ENCODE measurements at places on chromosomes 6 and 20.
A peak's percentile ranks its signal among the peaks of the same experiment; 100 is the strongest.

DNA sequence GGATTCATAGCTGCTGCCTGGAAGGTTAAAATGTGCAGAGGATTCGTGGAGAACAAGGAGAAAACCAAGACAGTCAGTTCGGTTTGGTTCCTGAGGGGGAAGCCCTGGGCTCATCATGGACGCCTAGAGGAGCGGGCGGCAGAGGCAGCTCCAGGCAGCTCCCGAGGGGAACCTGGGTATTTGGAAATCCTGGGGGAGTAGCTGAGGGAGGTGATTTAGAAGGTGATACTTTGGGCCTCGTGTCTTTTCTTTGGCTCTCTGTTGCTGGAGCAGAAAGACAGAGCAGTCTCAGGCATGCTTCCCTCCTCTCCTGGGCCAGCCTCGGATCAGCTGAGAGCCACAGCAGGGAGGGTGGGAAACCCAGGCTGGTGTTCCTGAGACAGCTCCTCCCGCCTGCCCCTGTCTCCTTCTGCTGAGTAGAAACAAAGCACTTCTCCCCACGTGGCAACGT is 139.5 kb downstream of the DLL1 start:
- no peak for DNase-seq

- no peak for DNase-seq
These were observed 137.6 kb upstream of the ECI2 start for GRCh38 chr6:4272996-4273395.

DNA sequence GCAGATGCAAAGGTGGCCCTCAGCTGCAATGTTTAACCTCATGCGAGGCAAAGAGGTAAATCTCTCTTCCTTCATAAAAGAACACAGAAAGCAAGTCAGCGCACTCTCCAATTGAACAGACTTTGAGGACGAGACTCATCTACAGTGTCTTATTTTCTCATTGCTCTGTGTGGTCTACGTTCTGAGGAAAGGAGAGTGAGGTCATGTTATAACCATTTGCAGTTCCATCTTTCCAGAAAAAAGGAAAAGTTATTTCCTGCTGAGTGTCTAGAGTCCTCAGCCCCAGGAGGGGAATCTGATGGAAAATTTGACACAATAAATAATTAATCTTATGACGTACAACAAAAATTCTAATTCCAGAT is 35.6 kb upstream of the THBS2 start:
- DNase-seq: no peak

DNA sequence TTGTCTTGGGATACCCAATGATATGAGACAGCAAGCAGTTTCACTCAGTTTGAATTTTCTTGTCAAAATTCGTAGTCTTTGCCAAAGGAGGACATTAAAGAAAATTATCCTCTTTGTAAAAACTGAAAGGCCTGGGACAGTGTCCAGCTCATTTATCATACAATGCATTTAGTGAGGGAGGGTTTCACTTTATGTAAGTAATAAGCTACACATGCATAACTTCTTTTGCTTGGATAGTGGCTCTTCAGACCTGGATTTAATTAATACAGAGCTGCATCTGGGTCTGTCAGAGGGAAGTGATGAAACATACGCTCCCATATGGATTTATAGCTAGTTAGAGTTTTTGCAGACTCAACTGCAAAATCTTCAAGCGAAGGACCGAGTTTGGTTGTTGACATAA is 175.6 kb downstream of the PHACTR1 start:
- no peak for DNase-seq

GRCh38 chr6:153192943-153193885 is 62.1 kb upstream of the RGS17 start:
- no peak for DNase-seq

GRCh38 chr6:151730496-151730870 is 77.0 kb upstream of the ESR1 start:
- no peak for DNase-seq

- no peak for DNase-seq
These were observed 652.2 kb downstream of the QKI start for GRCh38 chr6:164066766-164067165.

GRCh38 chr20:12294678-12295077 is 377.0 kb downstream of the BTBD3 start:
- DNase-seq: no peak

DNA sequence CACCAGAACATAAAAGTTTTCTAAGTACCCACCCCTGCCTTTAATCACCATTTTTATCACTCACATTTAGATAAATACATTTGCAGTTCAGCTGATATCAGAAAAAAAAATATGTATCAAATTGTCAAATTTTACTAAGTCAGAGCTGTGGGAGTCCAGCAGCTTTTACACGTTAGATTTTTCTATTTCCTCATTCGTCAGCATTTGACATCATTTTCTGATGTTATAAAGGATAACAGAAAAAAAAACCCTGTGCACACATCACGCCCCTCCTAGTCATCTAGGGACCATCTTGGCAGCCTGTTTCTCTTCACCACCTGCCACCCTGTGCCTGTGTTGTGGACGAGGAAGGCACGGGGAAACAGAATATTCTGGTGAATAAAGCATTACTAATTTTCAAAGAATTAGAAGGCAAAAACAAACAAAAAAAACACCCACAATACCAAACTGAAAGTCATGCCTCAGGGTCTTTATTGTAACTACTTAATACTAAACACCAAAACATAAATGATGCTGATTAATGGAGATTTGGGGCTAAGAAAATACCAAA is 12.4 kb downstream of the B4GALT5 start:
- peak; percentile 76 for DNase-seq

DNA sequence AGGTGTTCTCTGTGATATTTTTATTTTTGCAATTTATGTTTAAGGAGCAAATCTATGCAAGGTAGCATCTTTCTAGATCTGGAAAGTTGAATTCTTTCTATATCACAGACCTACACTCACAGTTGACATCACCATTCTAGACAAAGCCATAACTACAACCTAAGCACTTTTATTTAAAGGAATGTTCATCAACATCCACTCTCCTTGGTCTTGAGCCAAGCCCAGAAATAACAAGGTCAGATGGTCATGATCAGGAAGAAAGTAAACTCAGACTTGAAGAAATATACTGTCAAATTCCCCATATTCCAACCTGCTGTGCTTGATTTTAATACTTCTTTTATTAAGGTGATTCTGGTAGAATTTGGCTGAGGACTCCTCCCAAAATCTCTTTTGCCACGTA is 32.2 kb downstream of the MMUT start:
- DNase-seq: no peak

GRCh38 chr6:20669571-20670314 is 135.5 kb downstream of the CDKAL1 start:
- DNase-seq: no peak

DNA sequence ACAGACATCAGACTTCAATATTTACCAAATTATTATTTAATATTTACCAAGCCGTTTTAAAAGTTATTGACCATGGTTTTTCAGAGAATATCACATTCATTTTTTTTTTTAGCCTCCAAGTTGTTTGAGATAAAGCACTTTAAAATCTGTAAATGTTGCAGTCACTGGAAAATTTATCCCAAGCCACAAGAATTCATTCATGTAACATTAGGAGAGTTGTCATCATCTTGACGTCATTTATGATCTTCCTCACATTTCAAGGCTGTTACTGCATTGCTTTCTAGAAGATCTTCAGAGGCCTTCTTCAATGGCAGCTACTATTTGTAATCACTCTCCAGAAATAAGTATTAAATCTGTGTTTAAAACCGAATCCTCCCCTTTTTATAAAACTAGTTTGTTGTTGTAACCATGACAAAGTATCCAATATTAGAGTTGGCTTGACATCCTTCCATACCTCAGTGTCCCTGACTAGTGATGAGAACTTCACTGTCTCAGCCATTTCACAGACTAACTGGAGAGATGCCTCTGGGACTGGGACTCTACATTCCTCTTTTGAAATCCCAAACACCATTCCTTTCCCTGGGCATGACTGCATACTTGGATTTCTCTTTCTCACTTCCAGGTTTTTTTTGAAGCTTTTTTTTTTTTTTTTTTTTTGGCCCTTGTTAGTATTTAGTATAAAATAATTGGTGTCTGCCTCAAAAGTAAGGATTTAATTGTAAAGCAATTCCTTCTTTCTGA is 100.1 kb downstream of the ZFAND3 start:
- no peak for DNase-seq

DNA sequence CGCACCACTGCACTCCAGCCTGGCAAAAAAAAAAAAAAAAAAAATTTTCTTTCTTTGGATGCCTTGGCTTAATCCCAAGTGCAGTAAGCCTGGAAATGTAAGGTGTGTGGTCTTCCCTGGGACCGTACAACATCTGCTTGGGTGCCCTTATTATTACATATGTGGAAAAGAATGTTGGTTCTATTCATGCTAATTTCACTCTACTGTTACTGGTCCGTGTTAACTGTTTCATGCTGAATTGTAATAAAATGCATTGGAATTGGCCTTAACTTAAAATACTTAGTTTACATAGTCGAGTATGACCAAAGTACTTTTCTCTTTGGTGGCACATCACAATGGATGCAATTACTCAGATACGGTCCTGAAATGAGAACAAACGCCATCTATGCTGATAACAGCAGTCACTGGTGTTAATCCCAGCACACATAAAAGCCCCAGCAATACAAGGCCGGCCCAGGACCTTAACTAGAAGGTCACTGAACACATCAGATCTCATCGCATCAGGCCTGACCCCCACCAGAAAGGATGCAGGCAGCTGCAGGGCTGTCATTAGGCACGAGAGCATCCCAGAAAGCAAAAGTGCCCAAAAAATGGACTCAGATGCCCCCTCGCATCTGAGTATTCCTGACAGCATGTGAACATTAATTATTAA is 1.2 kb downstream of the SERPINB6 start:
- DNase-seq: no peak

- DNase-seq: no peak
These were observed 257.6 kb downstream of the HDGFL1 start for GRCh38 chr6:22826961-22827360.

DNA sequence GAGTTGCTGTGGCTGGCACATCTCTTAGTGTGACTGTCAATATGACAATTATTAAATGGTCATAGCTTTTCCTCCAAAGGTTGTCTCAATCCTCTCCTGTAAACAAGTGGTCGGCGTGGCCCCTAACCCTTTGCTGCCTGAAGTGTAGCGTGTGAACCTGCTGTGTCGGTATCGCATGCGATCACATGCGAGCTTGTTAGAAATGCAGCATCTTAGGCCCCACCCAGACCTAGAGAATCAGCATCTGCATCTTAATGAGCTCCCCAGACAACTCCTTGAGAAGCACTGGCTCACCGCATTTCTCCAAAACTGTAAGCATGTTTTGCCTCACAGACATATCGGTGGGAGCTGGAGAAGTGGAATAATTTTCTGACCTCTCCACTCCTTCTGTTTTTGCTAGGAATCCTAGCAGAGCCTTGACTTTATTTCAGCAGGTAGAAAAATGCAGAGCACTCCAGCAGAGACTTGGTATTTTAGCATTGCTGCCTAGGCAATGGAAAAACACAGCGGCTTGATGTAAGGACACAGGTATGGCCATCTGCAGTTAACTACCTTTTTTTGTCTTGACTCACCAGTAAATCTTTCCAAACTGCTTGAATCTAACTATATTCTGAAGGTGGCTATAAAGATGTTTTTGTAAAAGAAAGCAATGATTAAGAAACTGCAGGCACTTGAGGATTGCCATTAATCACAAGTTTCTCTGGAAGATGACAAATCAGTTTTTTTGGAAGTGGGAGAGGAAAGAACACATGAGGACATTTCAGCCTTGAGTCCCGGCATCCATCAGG is 67.6 kb downstream of the PSMG4 start:
- no peak for DNase-seq

- DNase-seq: no peak
These were observed 22.9 kb upstream of the PLEKHG1 start for GRCh38 chr6:150576651-150577226.

GRCh38 chr6:18393698-18394097 is 6.5 kb downstream of the RNF144B start:
- no peak for DNase-seq

DNA sequence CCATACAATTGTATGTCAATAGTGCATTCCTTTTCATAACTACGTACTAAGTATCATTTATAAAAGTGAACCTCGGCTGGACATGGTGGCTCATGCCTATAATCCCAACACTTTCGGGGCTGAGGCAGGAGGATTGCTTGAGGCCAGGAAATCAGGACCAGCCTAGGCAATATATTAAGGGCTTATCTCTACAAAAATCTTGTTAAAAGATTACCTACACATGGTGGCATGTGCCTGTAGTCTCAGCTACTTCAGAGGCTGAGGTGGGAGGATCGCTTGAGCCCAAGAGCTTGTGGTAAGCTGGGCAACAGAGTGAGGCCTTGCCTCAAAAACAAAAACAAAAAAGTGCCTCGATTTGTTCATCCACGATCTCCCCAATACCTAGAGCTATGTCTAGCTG is 449.7 kb upstream of the SULF2 start:
- DNase-seq: no peak

GRCh38 chr20:44594730-44595129 is 12.4 kb downstream of the PKIG start:
- DNase-seq: peak; percentile 65

DNA sequence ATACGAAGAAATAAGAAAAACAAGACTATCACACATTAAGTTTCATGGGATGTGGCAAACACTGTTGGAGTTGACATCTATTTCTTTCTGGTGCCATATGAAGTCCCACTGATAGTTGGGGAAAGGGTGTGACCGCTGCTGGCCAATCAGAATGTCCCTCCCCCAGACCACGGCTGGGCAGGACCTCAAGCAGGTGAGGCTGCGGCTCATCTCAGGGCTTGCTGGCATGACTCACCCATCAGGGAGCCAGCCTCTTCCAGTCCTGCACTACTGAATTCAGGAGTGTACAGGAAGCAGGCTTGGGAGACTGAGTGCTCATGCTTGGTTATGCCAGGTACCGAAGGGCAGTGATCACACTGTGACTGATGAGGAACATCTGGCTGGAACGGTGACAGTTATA is 18.9 kb downstream of the PREP start:
- no peak for DNase-seq

DNA sequence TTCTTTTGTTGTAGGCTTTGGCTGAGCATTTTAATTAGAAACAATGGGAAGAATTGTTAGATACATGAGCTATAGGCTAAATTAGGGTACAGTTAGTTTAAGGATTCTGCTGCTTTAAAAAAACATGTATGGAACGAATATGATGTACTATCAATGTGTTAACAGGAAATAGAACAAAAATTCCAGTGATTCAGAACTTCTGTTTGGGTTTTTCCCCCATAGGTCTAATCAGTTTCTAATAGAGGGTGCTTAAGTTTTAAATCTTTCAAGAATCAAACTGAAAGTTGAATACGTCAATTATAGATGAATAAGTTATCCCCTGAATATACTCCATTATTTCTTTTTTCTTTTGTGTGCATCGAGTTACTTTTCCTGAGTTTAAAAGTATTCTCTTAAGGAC is 1.9 kb downstream of the TAB2 start:
- DNase-seq: peak; percentile 38

Measured in hematopoietic multipotent progenitor cell treated with erythropoietin and hydrocortisone succinate and interleukin-3 and kit ligand, for 17 days (in vitro differentiated cells).